ENCODE measurements at places on chromosomes 4 and X.

DNA sequence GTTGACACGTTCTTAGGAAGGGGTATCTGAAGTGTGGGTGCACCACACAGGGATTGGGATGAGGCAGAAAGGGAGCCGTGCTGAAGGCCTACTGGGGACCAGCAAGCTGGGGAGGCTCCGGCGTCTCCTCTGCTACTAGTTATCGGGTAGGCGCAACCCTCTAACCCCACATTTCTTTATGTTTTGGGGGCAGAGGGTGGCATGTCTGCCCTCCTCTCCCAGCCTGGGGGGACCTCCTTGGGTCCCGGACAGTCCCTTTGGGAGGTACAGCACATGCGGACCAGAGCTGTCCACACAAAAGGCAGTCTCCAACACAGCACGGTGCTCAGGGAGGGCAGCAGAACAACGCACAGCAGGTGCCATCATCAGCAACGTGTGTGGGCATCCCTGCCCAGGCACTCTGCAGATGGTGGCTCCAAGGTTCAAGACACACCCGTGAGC is 33.2 kb downstream of the WDR1 start:
- no peak for DNase-seq

DNA sequence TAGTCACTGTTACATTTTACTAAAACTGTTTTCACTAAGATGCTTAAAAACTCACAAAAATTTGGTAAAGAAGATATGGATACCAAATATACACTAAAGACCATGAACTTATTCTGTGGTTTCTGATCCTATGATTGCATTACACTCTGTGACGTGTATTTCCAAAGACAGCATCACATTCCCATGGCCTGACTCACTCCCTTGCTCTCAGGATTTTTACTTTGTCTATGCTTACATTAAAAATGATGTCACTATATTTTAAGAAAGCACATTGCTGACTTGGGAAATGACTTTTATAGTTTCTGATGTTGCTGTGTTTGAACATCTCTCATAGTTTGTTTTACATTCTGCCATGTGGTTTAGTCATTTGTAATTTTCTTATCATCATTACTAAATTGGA is 327.9 kb upstream of the MAGEB18 start:
- DNase-seq: no peak

DNA sequence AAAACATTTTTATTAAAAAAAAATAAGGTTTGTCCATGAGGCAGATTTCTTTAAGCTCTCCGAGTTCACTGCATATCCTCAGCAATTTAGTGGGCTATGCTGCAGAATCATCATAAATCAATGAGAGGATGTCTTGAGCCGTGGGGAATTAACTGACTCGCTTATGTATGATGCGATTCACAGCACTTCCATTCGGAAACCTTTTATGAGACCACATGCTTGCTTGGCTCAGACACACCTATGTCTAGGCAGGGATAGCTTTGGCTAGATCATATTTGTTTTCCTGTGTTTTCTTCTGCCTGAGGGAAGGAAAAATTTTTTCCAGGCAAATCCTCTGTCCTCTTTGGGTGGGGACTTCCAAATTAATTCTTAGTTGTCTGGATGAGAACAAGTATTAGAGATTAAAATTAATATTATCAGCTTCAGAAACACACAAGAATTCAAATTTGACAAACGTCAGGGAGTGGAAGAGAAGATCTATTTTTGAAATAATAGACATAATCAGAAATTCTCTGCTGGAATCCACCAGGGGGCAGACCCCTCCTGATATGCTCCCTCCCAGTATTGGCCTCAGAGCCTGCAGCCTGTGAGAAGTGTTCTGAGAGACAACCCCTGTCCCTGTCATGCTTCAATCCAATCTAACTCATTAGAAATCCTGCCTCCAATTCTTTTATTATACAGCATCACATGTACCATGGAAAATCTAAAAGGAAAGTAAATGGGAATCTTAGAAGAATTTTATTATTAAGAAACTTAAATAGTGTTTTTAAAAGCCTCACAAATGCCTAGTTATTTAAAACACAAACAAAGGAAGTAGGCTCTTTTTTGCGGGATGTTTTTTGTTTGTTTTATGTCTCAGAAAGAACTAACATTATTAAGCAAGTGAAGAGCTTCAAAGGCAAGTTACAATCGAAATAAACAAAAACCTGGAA is 345.1 kb upstream of the TACR3 start:
- no peak for DNase-seq

DNA sequence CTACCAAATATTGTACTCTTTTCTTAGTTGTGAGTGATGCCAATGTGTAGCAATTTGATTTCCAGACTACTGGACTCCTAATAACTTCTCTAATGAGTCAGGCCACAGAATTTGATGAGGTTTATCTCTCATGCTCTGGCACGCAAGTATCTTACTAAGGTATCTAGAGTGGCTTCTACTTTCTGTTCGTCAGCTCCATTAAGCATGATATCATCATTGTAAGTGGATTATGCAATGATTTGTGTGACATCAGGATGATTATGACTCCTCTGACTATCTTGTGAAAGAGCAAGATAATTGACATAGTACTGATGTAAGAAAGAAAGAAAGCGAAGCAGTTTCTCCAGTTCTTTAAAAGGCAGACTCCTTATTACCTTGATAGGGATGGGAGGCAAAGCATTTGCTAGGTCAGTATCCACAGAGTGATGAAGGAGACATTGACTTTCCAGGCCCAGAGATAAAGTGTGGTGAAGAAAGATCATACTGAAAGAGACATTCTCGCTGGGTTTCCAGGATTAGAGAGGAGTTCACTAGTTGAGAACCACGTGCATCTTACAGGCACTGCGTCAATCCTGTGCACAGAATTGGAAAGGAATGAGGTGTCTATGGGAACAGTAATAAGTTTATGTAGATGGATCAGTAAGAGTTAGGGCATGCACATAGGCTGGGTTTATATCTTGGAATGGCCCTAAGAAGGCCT is 161.9 kb upstream of the STK26 start:
- no peak for DNase-seq

GRCh38 chrX:79170476-79171035 is 26.1 kb downstream of the GPR174 start:
- no peak for DNase-seq
